K562 (cell line): ENCODE measurements at places on chromosomes 11 and 22. TPM values are rescaled to one million over a fixed set of nuclear protein-coding genes. Genes with fewer than 3 reads are reported as not detected.

DNA sequence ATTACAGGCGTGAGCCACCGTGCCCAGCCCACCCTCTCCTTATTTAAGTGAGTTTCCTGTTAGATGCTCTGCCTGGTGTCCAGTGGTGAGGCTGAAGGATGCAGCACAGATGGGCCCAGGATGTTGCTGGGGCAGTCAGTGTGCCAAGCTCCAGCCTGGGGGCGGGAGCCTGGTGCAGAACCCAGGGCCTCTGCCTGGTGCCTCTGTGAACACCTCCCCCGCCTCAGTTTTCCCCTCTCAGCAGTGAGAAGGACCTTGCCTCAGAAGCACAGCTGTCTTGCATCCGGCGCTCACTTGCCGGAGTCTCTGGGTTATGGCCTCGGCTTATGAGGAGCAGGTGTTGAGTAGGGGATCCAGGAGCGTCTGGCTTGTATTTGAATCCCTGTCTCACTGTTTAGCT, 116.2 kb downstream of the KIAA1671 start:
- H3K4me1 ChIP-seq, result no peaks in the 10 kb centered on the region; the same call in 1 of the 2 replicates
- DNase-seq, result no peak
- no peaks in the 10 kb centered on the region for H3K36me3 ChIP-seq
- H3K4me3 ChIP-seq, result no peak overlapping the region
- H3K27ac ChIP-seq, result no peak overlapping the region

The KRTAP5-9 gene
- not detected in 2 replicates for total RNA-seq

GRCh38 chr11:66782726-66783125, 53.7 kb upstream of the SPTBN2 start:
- DNase-seq, result no peak
- H3K4me1 ChIP-seq, result no peaks in the 10 kb centered on the region
- no peaks in the 10 kb centered on the region for H3K36me3 ChIP-seq
- H3K27me3 ChIP-seq, result no peaks in the 10 kb centered on the region
- H3K4me3 ChIP-seq, result no peak overlapping the region
- H3K27ac ChIP-seq, result no peak overlapping the region

The CCDC15 gene
- 3.5 and 3.8 TPM in 2 replicates for total RNA-seq

DNA sequence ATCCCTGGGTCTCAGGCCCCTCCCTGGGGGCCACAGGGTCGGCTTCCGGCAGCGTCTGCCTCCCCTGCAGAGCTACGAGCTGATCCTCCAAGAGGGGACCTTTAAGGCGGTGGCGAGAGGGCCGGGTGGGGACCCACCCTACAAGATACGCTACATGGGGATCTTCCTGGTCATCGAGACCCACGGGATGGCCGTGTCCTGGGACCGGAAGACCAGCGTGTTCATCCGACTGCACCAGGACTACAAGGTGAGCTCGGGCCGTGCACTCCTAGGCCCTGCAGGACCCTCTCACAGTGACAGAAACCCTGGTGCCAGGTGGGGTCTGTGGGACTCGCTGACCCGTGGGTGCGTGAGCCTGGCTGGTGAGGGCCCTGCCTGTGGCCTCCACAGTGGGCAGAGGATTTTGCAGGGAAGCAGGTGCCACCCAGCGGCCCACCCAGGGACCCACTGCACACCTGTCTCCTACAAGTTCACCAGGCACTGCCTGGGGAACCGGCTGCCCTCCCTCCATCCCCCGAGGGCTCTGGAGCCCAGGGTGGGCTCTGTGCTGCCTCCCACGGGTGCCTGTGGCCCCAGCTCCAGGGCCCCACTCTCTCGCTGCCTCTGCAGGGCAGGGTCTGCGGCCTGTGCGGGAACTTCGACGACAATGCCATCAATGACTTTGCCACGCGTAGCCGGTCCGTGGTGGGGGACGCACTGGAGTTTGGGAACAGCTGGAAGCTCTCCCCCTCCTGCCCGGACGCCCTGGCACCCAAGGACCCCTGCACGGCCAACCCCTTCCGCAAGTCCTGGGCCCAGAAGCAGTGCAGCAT, 13.7 kb downstream of the MUC5B start:
- H3K27ac ChIP-seq, result no peak overlapping the region
- no peaks in the 10 kb centered on the region for H3K36me3 ChIP-seq
- H3K4me3 ChIP-seq, result no peak overlapping the region
- H3K4me1 ChIP-seq, result peaks cover 32% of the 10 kb centered on the region

DNA sequence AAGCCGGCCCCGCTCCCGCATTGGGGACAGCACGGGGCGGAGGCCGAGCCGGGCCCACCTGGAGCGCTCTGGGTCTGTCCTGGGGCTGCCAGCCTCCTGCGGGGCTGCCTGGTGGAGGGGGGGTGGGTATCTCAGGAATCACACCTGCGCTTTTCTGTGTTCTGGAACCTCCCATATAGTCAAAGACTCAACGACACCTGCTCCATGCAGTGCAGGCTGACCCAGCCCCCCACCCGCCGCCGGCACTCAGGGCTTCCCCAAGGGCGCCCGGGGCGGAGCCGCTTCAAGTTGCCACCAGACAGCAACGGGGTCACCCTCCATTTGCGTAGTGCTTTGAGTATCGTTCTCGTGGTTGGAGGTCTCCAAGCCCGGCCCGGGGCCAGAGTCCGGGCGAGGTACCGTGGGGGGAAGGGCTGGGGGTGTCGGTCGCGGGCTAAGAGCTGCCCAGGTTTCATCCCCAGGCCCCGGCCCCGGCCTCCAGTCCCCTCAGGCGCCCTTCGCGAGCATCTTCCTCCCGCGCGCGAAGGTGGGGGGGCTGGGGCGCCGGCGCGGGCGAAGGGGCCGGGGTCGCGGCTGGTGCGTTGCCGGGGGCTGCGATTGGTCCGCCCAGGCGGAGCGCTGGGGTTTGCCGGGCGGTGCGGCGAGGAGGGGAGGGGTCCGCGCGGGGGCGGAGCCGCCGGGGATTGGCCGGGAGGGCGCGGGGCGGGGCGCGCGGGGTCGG, 6.6 kb downstream of the TSPAN4 start:
- peaks cover 84% of the 10 kb centered on the region for H3K4me1 ChIP-seq
- no peaks in the 10 kb centered on the region for H3K27me3 ChIP-seq
- DNase-seq, result no peak
- H3K36me3 ChIP-seq, result no peaks in the 10 kb centered on the region
- no peak overlapping the region for H3K4me3 ChIP-seq
- H3K27ac ChIP-seq, result no peak overlapping the region
